CD8-positive, alpha-beta T cell (primary cell): ENCODE measurements at places on chromosomes 1 and 21.

DNA sequence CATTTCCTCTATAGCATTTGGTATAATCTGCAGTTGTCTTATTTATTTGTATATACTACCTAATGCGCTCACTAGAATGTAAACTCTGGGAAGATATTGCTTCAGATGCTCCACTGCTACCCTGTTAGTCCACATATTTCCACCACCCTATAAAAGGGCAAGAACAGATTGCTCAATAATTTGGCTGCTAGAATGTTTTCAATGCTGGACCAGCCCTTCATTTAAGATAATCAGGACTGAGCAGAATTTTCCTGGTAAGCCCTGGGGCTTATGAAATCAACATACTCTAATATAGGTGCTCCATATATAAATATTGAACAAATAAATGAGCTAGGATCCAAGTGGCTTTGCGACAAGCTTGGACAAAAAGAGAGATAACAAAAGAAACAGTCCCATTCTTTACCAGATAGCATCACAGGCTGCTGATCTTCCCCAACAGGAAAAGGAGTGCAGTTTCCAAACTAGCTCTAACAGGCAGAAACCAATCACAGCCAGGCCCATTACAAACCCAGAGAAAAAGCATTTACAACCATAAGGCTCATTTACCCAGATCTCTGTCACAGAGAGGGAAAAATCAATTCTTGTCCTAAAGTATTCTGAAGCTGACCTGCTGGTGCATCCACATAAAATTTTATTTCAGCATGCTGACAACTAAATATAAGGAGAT is 8.3 kb downstream of the BCAR3 start:
- no peak for DNase-seq

DNA sequence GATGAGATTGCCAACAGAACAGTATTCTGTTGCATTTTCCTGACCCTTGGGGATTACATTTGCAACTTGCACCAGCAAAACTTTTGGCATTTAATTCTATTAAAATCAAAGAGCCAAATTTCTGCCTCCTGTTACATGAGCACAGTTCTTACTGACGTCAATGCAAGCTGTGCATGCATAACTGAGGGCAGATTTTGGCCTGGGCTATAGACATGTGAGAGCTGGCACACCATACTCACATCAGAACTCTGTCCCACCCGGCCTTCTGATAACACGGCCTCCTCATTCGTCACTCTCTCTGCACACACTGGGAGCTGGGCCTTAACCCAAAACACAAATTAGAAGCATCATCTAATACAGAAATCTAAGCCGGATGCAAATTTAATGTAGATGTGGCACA is 31.5 kb downstream of the PAPPA2 start:
- no peak for DNase-seq

GRCh38 chr21:46474382-46474781 is 15.7 kb downstream of the DIP2A start:
- no peak for DNase-seq

GRCh38 chr1:154987326-154987725 is 4.2 kb downstream of the FLAD1 start:
- no peak for DNase-seq

- no peak for DNase-seq
Observed at GRCh38 chr1:113538225-113538624, 147.9 kb downstream of the MAGI3 start.

- no peak for DNase-seq
Observed at GRCh38 chr1:213891989-213892902, 95.5 kb upstream of the PROX1 start.

DNA sequence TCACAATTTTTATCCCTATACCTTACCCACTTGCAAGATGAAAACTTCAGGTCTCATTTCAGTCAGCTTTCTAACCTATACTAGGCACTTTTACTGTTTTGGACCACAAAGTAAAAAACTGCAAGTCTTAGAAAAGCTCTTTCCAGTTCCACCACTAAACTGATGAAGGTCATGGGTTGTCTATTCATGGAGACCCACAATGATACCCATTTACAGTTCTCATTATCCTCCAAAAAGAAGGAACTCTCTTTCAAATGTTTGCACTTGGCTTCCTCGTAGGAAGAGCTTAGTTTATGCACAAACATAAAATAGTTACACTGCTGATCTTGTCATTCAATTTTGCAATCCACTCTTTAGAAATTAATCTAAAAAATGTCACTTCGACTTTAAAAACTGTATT is 9.3 kb downstream of the ZNF281 start:
- no peak for DNase-seq

DNA sequence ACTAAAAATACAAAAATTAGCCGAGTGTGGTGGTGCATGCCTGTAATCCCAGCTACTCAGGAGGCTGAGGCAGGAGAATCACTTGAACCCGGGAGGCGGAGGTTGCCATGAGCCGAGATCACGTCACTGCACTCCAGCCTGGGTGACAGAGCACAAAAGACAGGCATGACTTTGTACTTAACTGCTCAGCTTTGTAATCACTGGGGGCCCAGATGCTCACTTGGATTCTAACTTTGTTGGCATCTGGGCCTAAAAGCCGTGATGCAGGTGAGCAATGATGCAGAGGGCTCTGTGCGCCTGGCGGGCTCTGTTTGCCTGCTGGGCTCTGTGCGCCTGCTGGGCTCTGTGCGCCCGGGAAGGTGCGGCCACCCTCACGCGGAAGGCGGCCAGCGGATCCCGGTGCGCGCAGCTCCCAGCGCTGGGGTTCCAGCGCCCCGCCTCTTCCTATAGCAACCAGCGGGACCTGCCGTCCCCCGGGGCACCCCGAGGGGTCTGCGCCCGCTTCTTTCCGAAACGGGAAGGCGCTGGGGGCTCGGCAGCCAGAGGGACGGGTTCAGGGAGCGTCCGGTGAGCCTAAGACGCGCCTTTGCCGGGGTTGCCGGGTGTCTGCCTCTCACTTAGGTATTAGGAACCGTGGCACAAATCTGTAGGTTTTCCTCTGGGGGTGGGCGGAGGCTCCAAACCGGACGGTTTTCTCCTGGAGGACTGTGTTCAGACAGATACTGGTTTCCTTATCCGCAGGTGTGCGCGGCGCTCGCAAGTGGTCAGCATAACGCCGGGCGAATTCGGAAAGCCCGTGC is 31.7 kb downstream of the PRMT2 start:
- DNase-seq, result no peak

DNA sequence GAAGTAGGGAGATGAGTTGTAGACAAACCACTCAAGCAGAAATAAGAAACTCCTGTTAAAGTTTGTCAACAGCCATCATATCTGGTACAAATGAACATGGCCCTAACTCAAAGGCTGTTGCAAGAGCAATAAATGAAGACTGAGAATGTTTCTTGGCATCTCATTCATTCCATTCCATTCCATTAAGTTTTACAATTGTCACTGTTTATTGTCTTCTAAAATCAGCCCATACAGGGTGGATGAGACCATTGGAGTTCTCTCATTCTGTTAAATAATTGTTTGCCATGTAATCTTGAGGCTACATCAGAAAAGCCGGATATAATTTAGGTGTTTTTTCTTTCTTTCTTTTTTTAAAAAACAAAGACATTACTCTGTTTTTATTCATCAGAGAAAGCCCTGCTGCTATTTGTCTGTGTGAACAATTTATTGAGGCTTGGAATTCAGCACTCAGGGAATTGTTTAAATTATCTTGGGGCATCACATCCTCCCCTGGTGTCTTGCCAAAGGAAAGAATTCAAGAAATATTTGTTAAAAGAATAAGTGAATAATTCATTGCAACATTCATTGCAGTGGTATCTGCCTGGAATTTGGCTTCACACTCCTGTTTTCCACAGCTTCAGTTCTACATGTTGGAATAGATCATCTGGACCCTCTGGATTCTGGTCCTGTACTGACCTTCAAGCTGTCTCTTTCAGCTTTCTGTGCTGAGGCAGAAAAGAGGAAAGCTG is 604.5 kb downstream of the PLPP3 start:
- DNase-seq, result no peak

DNA sequence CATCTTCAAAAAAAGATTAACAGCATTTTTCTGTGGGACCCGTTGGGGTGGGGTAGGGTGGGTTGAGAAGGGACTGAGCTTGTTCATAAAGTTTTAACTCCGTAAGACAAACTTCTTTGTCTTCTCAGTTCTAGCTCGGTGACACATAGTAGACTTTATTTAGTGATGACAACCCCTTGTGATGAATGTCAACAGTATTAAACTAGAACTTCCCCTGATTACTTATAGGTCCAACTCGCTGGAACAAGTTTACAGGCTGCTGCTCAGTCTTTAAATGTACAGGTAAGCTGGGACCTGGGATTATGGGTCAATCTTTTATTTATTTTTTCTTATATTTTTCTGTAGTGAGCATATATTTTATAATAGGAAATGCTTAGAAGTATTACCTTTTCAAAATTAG is 148.4 kb downstream of the CD247 start:
- DNase-seq, result no peak

DNA sequence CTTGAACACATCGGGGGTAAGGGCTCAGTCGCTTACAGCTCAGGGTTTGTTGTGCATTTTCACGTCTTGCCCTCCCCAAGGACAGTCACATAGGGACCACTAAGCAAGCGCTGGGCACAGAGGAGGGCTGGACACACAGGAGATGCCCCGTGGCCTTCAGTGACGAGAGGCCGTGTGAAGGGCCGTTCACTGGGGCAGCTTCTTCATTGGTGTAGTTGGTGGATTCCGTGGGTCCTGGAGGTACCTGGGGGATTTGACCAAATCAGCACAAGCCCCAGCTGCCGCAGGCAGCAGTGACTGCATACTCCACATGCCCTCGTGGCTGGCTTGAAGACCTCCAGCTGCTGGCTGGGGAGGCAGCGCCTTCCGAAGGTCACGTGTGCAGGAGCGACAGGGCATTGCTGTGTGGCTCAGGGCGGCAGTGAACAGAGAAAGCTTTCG is 100.8 kb upstream of the C1orf174 start:
- no peak for DNase-seq

- DNase-seq, result no peak
Observed at GRCh38 chr1:180893614-180894013, 19.1 kb upstream of the KIAA1614 start.

DNA sequence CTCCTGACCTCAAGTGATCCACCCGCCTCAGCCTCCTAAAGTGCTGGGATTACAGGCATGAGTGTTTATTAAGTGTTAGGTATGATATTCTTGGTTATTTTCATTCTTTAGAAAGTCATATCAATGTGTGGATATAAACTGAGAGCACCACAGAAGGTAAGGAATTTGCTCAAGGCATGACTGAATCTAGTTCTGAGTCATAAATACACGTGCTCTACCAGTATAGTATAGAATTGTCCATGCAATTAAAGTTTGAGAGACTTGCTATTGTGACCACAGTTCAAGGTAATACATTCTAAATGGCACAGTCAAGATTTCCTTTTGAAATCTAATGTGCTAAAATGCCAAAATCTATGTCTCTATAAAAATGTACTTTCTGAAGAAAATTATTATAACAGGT is 401.1 kb upstream of the CHRM3 start:
- no peak for DNase-seq

DNA sequence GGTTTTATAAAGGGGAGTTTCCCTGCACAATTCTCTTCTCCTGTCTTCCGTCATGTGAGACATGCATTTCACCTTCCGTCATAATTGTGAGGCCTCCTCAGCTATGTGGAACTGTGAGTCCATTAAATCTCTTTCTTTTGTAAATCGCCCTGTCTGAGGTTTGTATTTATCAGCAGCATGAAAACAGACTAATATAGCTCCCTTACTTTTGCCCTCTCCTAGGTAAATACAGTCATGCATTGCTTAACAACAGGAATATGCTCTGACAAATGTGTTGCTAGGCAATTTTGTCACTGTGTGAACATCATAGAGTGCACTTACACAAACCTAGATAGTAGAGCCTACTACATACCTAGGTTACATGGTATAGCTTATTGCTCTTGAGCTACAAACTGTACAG is 616.8 kb downstream of the RWDD3 start:
- DNase-seq, result no peak

- DNase-seq, result no peak
Observed at GRCh38 chr1:54299037-54299436, 99.1 kb downstream of the MRPL37 start.

GRCh38 chr1:36884801-36885200 is 149.5 kb downstream of the GRIK3 start:
- DNase-seq, result no peak

GRCh38 chr1:97904534-97904933 is 16.3 kb downstream of the DPYD start:
- no peak for DNase-seq

GRCh38 chr1:7953850-7954609 is 7.5 kb upstream of the PARK7 start:
- peak; percentile 76 for DNase-seq

- DNase-seq, result no peak
Observed at GRCh38 chr1:25210728-25211127, 21.6 kb downstream of the SYF2 start.

GRCh38 chr1:89259283-89259971 is 13.2 kb downstream of the GBP5 start:
- DNase-seq, result peak; percentile 35

GRCh38 chr1:159088546-159089183 is 12.1 kb upstream of the AIM2 start:
- DNase-seq, result no peak

DNA sequence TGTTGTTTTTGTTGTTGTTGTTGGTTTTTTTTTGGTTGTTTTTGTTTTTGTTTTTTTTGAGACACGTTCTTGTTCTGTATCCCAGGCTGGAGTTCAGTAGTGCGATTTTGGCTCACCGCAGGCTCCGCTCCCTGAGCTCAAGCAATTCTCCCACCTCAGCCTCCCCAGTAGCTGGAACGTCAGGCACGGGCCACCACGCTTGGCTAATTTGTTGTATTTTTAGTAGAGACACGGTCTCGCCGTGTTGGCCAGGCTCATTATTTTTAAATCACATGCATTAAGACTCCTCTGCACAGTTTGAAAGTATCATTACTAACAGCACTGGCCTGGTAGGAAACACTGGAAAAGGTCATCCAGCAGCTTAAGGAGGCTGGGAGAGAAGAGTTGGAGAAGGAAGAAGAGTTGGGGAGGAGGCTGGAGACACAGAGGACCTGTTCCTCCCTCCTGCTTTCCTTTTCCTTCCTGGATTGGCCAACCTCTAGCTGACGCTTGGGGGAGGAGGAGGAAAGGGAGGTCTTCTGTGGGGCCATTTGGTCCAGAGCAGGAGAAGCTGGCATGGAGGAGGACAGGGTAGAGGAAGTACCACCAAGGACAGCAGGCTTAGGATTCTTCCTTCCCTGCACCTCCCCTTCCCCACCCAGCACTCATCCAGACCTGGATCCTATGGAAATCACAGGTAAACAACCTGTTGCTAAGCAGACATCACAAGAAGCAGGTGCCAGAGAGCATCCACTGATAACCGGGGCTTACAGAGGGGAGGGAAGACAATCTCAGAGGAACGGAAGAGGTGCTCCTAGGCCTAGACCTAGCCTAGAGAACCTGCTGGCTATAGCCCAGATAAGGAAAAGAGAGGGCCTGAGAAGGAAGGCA is 71.9 kb upstream of the GOLT1A start:
- no peak for DNase-seq
